ENCODE measurements at places on chromosomes 3 and 15.

GRCh38 chr3:110400315-110400714 is 671.3 kb upstream of the NECTIN3 start:
- DNase-seq: no peak

GRCh38 chr15:93154666-93155065 is 65.7 kb upstream of the RGMA start:
- DNase-seq: no peak

DNA sequence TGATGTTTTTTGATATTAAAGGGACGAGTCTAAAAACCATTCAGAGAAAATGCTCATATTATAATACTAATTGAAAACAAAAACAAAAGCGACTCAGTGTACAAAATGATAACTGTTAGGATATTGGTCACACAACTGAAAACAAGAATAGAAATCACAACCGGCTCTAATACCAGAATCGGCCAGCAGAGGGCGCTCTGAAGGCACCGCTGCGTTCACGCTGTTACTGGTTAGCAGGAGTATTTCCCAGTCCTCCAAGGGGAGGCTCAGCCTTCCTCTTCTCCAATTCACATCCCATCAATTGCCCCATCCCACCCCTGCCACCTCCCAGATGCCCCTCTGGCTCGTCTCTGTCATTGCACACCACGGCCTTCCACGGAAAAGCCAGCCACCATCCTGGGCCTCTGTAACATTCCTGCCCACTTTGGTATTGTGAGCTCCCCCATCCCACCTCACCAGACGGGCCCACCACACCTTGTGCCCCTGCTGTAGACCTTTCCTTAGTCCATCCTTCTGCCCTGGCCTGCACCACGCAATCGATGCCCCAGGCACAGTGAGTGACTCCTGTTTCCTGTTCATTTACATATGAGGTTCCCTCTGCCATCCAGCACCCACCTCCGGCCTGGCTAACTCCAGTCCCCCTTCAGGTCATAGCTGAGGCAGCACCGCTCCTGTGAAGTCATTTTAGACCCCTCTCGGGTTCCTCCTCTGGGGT is 8.5 kb downstream of the FAM107A start:
- DNase-seq: peak; percentile 69

GRCh38 chr3:107329088-107329487 is 48.2 kb upstream of the CCDC54 start:
- no peak for DNase-seq

DNA sequence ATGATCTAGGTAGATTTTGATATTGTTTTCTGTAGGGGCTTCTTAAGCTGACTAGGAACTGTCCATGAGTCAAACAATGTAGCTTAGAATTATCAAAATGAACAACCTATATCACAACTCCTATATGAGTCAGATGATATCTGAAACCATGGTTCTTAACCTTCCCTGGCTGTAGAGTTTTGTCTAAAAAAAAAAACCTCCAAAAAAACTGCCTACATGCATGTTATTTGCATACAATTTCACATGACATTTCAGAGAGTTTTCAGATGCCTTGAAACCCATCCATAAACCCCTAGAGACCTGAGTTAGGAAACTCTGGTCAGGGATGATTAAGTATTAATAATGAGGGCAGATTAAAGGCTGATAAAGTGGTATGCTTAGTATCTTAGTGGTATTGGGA is 157.0 kb downstream of the CHST2 start:
- no peak for DNase-seq

- peak; percentile 50 for DNase-seq
Observed at GRCh38 chr3:150747886-150748683, 14.9 kb downstream of the SIAH2 start.

DNA sequence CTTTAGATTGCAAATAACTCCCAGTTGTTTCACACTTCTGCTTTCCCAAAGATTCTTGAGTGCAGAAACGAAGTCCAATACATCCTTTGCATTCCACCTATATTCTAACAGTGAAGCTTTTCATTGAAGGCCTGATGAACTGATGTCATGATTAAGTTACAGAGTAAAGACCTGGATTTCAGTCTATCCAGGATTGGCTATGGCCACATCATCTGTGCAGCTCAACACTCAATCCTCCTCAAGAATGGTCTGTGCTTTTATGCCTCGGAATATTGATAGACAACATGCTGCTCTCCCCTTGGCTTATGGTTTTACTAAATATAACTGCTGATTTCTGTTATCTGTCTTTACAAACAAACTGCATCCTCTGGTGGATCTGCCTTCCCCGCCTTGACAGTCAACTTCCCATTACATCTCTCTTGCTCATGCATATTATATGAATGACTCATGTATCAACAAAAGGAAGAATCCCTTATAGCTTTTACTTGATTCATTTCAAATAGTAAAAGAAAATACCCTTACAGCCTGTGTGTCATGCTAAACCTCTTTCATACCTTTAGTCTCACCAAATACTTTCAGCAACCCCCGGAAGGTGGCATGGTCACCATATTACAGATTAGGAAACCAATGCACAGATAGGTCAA is 59.5 kb downstream of the SCN11A start:
- DNase-seq: no peak

- DNase-seq: no peak
Observed at GRCh38 chr3:155745795-155746550, 1.1 kb upstream of the PLCH1 start.

- no peak for DNase-seq
Observed at GRCh38 chr3:101996832-101997231, 147.5 kb downstream of the NFKBIZ start.

- DNase-seq: no peak
Observed at GRCh38 chr15:57398336-57398735, 22.0 kb downstream of the CGNL1 start.

DNA sequence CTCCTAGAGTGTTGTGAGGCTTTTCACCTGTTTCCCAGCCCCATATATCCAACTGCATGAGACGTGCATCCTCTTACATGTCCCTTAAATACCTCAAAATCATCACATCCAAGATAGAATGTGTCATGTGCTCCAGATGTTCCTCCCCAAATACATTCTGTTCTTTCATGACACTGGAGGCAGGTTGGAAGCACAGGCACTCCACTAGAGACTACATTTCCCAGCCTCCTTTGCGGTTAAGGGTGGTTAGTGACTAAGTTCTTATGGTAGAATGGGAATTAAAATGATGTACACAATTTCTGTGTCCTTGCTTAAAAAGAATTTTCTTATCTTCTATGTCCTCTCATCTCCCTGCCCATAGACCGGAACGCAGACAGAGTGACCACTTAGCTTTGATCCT is 34.3 kb downstream of the TMEM40 start:
- no peak for DNase-seq

DNA sequence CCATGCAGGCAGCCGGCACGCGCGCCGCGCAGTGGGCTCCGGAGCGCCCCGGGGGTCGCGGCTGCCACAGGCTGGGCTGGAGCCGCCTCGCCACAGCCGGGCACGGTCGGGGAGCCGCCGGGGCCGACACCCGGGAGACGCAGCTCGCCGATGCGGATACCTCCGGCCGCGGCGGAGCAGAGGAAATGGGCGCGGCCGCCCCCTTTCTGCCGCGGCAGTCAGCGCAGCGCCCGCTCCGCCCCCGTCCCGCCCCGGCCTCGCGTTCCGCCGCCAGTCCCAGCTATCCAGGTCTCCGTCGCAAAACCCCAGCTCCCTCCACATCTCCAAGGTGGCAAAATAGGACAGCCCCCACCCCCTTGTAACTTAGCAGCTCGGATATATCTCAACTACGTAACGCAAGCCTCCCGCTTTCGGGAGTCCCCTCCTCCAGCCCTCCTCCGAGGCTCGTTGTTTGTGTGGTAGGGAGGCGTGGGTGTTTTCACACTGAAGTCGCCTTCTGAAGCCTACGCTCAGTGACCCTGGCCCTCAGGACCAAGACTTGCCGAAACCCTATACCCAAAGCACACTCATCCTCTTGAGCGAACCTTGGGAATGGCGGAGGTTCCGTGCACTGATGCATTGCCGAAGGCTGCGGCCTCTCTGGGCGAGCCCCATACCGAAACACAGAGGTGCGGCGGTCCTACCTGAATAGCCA is at the start of gene SH3BP5:
SH3BP5 (minus strand) TSS at position 182 of the 694 bp plus-strand sequence; CDS start at position 4, 178 bp downstream.
- DNase-seq: peak; percentile 87

GRCh38 chr15:70817266-70817665 is 36.7 kb downstream of the LARP6 start:
- DNase-seq: no peak

DNA sequence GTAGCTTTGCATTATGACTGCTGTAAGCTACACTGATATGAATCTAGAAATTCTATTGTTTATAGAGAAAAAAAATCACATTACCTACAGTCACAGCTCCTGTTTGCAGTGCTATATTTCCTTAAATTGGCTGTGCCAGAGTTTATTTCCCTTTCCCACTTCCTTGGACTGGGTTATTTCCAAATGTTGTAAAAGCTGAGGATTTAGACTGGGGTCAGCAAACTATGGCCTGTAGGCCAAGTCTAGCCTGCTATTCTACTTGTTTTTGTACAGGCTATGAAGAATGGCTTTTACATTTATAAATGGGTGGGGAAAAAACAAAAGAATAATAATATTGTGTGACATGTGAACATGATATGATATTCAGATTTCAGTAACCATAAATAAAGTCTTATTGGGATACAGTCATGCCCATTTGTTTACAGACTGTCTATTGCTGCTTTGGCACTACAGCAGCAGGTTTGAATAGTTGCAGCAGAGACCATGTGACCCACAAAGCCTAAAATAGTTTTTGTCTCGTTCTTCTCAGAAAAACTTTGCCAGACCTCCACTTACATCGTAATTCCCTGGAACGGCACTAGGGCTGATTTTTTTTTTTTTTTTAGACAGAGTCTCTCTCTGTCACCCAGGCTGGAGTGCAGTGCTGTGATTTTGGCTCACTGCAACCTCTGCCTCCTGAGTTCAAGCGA is 7.8 kb downstream of the GLDN start:
- no peak for DNase-seq

- no peak for DNase-seq
Observed at GRCh38 chr15:41001524-41002214, 48.4 kb downstream of the CHAC1 start.

- DNase-seq: peak; percentile 99
Observed at GRCh38 chr3:5187156-5187919, at the start of gene EDEM1. EDEM1 (plus strand) TSS chr3:5187707; CDS start chr3:5187806, 99 bp downstream.

DNA sequence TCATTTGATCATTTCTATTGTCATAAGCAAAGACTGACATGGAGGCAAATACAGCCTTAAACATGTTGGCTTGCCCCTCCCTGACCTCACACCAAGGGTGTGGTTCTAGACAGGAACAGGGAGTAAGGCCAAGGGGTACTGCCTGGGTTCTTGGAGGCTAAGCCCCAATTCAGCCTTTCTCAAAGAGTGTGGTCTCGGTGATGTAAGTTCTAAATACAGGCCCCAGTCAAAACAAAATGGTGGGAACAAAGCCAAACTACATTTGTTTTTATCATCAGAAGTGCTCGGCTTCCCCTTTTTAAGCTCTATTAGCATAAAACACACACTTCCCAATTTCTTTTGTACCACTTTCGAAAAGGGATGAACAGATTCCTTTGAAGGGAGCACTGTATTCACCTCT is 129.5 kb downstream of the ATP8B4 start:
- peak; percentile 40 for DNase-seq

GRCh38 chr3:32240159-32240545 is 1.7 kb downstream of the CMTM8 start:
- DNase-seq: peak; percentile 9

DNA sequence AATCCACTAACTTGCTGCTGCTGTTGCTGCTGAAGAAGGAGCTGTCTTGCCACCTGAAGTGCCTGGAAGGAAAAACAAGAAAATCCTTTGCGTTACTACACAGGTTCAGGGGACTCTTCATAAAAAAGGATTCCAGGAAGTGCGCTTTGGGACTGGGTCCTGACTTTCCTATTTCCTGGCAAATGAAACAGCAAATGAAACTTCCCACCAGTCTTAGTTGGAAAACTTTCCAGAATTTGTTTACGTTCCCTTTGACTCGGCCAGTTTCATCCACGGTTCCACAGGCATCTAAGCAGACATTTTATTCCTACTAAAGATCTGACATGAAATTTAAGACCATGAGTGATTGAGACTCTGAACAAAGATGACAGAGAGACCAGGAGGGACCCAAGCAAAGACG is 471.0 kb downstream of the FOXP1 start:
- no peak for DNase-seq

DNA sequence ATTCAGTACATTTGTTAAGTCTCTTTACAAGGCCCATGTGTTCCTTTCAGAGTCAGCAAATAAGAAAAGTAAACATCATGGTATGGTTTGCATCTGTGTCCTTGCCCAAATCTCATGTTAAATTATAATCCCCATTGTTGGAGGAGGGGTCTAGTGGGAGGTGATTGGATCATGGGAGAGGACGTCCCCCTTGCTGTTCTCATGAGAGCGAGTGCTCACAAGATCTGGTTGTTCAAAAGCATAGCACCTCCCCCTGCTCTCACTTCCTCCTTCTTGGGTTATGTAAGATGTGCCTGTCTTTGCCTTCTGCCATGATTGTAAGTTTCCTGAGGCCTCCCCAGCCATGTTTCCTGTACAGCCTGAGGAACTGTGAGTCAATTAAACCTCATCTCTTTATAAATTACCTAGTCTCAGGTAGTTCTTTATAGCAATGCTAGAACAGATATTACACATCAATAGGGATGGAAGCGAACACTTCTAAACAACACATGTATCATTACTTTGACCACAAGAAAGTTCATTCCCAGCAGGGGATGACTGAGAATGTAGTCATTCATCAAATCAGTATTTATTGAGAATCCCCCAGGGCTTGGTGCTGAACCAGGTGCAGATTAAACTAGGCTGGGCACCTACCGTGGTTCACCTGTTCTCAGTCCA is 4.1 kb downstream of the EFCAB12 start:
- peak; percentile 83 for DNase-seq

GRCh38 chr3:56303487-56303886 is 164.8 kb downstream of the ERC2 start:
- peak; percentile 58 for DNase-seq

- DNase-seq: no peak
Observed at GRCh38 chr15:31169558-31169957, 68.0 kb upstream of the TRPM1 start.

DNA sequence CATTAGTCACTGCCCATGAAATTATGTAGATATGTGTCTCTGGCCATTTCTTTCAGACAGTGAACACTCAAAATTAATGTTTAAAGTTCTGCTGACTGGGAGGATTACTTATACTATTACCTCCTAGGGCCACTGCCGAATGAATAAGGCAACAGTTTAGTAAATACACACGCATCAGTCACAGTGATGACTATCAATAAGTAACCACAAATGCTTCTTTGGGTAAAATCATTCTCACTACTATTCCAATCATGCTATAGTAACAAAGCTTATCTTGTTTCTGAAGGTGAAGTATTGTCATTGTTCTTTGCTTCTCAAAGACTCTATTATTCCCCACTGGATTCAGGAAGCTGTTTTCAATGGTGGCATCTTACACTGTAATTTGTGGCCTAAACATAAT is 478.8 kb downstream of the EPHA3 start:
- DNase-seq: no peak

Data from inflammatory macrophage (primary cell).